ENCODE measurements at places on chromosomes 6 and 20.

DNA sequence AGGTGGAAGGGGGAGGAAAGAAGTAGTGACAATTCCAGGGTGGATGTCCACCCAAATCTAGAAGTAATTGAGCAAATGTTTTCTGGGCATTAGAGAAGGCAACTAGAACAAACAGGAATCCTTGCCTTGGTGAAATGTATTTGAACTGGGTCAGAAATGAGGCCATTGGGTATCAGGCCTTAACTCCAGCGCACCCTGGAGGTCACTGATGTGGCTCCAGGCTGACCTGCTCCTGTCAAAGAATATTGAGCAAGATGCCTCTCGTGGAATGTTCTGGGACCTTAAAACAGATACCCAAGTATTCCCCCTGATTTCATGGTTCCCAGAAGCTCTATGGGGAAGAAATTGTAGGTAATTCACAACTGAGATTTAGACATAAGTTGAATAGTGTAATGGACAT is 6.9 kb downstream of the HLA-DPB1 start:
- DNase-seq, result no peak

- DNase-seq, result no peak
These were observed 102.5 kb upstream of the ASF1A start for GRCh38 chr6:118791499-118791898.

GRCh38 chr6:165616116-165616515 is 46.9 kb downstream of the PDE10A start:
- no peak for DNase-seq

- DNase-seq, result no peak
These were observed 4.6 kb downstream of the MICB start for GRCh38 chr6:31502586-31502985.

DNA sequence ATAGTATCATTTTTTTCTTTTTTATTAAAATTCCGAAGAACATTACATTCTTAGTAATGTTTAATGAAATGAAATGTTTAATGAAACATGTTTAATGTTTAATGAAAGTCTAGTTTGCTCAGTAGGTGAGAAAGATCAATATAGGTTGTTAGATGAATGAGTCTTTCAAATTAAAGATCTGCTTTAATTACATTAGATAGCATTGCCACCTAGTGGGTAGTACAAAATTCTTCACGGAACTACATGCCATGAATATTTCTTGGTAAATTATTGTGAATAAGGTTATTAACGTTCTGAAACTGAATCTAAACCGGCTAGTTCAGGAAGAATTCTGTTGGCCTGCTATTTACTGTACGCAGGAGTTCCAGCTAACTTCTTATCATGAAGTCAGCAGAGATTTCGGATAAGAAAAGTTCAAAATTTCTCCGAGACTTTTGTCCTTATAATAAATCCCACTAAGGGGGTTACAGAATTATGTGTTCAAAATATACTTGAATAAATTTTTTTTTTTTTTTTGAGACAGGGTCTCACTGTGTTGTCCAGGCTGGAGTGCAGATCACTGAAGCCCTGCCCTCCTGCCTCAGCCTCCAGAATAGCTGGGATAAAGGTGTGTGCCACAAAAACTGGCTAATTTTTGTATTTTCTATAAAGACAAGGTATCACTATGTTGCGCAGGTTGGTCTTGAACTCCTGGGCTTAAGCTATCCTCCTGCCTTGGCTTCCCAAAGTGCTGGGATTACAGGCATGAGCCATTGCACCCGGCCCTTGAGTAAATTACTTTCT is 7.9 kb upstream of the GMNN start:
- DNase-seq, result no peak

DNA sequence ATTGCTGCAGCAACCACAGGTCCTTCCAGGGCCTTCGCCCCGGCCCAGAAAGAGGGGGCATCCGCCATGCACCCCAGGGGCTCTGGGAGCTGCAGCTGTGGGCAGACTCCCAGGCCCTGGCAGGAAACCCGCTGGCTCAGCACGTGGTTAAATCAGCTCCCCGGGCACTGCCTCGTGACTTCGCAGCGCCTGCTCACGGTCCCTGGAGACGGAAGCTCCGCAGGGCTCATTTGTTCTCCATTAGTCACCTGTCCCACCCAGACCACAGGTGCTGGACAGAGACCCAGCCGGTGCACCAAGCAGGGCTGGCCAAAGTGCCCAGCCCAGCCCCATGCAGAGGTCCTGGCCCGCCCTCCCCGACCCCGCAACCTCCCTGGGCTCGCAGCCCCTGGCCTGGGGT is 14.7 kb downstream of the KCNQ2 start:
- DNase-seq, result no peak

- DNase-seq, result no peak
These were observed 131.1 kb downstream of the OPRM1 start for GRCh38 chr6:154170106-154170505.

Measured in stimulated activated CD4-positive, alpha-beta T cell treated with anti-CD3 and anti-CD28 coated beads, Interleukin-1b, Interleukin-23, amount 100 ng/mL, for 1 hour (primary cell).